G401 (cell line): ENCODE measurements at places on chromosomes 1 and 21.

DNA sequence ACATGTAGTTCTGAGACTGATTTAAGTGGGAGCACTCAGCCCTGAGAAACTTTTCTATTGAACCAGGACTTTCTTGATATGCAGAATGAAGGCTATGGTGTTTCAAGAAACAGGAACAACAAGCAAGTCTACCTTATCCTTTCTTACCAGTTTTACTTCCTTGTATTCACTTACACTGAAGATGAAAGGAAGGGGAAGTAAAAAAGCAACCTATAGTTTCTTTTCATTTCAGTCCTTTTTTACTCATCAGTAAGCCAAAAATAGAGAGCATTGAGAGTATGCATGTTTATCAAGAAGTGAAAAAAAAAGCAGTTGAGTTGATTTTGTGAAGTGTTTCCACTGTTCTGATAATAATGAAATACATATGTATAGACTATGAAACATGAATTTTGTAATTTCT, 1010.3 kb downstream of the AMY1C start:
- DNase-seq, result no peak

DNA sequence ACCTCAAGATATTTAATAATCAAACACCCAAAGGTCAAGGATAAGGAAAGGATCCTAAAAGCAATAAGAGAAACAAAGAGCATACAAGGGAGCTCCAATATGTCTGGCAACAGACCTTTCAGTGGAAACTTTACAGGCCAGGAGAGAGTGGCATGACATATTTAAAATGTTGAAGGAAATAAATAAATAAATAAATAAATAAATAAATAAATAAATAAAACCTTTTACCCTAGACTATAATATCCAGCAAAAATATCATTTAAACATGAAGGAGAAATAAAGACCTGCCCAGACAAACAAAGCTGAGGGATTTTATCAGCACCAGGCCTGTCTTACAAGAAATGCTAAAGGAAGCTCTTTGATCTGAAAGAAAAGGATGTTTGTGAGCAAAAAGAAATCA, 367.8 kb upstream of the PBX1 start:
- DNase-seq, result no peak

GRCh38 chr1:51274676-51275075, 38.6 kb downstream of the RNF11 start:
- no peak for DNase-seq

GRCh38 chr21:36415375-36415774, 30.2 kb downstream of the CHAF1B start:
- no peak for DNase-seq

GRCh38 chr1:32877211-32878110, 6.7 kb upstream of the FNDC5 start:
- peak; percentile 82 for DNase-seq

DNA sequence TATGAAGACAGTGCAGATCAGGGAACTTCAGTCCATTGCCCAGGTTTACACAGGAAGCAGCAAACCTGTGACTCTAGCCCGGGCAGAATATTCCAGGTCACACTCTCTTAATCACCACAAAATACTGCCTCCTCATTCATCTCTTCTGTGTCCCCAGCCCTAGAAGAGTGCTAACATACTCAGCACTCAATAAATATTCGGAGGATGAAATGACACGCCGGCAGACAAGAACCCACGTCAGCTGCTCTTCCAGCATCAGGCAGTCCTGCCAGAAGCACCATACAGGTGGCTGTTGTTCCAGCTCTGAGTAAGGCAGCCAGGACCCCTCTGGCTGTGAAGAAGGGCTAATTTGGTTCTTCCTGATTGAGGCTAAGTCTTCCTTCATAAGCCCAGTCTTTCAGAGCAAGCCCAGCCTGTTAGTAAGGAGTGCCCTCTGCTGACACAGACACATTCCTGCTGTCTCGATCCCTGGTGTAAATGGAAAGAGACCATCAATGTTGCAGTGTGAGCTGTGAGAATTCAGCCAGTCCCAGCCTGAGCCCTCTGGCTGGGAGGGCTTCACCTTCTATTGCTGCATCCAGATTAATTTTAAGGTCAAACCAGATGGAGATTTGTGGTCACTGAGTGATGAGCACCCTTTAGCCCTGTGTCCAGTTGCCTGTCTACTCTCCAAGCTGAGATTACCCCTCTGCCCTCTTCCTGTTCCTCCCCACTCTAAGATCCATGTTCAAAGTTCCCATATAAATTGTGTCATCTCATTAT, 45.0 kb upstream of the KIRREL1 start:
- peak; percentile 12 for DNase-seq

DNA sequence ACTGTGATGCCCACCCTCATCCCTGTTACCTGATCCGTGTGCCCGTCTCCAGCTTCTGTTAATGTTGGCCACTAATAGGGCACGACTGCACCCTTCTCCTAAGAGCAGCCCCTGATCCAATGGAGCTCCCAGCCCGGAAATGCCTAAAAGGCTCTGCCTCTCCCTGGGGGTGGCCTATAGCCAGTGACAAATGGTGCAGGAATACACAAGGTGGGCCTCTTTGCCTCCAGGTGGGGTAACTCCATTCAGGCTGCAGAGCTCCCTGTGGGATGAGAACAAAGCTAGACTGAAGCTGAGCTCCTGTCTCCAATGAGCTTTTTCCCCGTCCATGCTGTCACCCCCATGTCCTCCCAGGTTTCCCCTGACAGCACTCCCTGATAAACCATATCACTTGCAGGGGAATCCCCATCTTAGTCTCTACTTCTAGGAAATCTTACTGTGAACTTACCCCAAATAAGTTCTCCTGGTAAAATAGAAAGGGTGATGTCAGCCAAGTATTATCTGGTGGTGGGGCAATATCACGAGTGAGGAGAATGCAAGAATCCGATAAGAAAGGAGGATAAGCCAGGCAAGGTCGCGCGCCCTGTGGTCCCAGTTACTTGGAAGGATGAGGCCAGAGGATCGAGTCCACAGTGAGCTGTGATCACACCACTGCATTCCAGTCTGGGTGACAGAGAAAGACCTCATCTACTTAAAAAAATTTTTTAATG, 18.6 kb downstream of the S100A7A start:
- DNase-seq, result no peak

GRCh38 chr1:13697738-13698137, 2.2 kb upstream of the PRDM2 start:
- no peak for DNase-seq

GRCh38 chr1:235050911-235051360, 77.7 kb downstream of the TOMM20 start:
- DNase-seq, result no peak

- DNase-seq, result no peak
These were observed 24.9 kb downstream of the UBE2U start for GRCh38 chr1:64228167-64228957.

DNA sequence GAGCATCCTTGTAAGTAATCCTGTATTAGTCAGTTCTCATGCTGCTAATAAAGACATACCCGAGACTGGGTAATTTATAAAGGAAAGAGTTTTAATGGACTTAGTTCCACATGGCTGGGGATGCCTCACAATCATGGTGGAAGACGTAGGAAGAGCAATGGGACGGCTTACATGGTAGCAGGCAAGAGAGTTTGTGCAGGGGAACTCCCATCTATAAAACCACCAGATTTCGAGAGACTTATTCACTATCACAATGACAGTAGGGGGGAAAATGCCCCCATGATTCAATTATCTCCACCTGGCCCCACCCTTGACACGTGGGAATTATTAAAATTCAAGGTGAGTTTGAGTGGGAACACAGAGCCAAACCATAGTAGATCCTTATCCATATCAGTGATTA, 124.7 kb downstream of the HIVEP3 start:
- DNase-seq, result no peak

DNA sequence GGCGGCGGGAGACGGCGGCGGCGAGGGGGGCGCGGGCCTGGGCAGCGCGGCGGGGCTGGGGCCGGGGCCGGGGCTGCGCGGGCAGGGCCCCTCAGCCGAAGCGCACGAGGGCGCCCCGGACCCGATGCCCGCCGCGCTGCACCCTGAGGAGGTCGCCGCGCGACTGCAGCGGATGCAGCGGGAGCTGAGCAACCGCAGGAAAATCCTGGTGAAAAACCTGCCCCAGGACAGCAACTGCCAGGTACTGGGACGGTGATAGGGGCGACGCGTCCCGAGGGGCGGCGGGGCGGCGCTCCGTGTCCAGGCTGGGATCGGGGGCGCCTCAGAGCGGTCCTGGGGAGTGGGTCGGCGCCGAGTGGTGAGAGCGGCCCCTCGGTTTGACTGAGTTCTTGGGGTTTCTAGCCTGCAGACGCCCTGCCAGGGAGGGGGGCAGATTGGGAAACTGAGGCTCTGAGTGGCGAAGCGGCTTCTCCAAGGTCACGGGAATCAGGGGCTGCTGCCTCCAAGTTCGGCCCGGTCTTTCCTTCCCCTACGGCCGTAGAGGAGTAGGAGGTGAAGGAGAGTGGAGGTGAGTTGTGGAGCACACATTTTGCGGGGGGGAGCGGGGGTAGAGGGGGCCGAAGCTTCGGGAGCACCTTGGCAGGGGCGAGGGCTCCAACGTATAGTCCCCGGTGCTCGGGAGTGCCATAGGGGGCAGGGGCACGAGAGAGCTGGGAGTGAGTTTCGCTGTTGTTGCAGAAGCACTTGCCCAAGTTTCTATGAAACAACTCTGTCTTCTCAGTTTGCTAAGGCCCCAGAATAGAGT, 508 bp downstream of the RAVER2 start:
- DNase-seq, result no peak

DNA sequence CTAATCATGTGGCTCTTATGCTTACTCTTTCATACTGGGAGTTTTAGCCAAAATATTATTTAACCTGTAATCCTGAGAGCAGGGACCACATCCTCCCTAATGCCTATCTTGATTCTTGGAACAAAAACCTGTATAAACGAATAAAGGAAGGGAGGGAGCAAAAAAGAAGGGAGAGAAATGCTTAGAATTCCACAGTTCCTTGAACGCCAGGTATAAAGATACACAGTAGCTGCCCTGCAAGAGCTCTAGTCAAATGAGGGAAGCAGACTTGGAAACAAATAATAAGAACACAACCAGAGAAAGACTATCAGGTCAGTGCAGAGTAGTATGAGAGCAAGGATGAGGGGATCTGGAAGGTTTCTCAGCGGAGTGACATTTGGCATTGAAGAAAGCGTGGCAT, 116.3 kb downstream of the SLC30A10 start:
- no peak for DNase-seq

GRCh38 chr1:5907966-5908365, 84.3 kb downstream of the NPHP4 start:
- DNase-seq, result no peak

GRCh38 chr1:212255705-212256307, 29.4 kb upstream of the PPP2R5A start:
- no peak for DNase-seq
